ENCODE measurements at places on chromosomes 7 and 10.

DNA sequence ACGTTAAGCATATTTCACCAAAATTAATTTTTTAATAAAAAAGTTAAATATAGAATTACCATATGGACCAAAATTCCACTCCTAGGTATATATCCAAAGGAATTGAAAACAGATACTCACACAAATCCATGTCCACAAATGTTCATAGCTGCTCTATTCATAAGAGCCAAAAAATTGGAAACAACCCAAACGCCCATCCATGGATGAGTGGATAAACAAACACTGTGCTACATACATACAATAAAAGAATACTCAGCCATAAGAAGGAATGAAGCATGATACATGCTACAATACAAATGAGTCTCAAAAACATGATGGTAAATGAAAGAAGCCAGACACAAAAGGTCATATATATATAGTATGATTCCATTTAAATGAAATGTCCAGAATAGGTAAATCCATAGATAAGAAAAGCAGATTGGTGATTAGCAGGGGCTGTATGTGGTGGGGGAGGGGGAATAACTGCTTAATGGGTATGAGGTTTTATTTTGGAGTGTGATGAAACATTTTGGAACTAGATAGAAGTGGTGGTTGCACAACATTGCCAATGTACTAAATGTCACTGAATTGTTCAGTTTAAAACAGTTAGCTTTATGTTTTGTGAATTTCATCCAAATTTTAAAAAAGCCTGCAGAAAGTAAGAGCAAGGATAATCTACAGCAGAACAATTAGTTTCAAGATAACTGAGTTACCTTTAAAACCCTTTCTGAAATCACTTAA lies 101.2 kb upstream of the EFCAB10 start:
- no peak for DNase-seq

DNA sequence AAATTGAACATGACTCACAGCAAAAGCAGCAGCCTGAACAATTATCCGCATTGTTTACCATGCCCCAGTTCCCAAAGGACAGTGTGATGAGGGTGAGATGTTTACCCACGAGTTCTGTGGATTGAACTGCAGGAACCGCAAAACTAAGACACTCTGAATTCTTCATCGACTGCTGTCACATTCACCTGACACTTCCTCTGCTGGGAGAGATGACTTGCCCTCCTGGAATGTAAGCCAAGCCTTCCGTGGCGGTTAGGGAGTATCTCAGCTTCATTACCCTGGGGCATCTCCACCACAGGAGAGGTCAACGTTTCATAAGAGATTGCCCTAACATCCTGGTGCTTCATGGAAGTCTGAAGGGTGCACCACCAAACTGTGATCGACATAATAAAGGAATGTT lies 374.6 kb upstream of the ADARB2 start:
- no peak for DNase-seq

GRCh38 chr10:16363741-16364140 lies 73.1 kb upstream of the PTER start:
- no peak for DNase-seq

DNA sequence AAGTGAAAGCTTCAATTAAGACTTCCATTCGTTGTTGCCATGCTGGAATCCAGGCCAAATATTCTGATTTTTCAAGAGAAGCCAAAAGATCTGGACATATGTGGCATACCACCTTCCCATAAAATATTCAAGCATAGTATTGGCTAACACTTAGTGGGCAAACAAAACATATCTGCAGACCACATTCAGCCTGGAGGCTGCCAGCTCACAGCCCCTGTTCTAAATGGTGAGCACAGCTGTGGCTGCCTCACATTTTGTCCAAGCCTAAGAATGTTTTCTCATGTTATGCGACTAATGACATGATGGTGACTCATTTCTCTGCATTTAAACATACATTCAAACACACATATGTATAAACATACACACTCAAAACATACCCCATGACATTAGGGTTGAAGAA lies 10.6 kb upstream of the CALU start:
- DNase-seq = no peak

DNA sequence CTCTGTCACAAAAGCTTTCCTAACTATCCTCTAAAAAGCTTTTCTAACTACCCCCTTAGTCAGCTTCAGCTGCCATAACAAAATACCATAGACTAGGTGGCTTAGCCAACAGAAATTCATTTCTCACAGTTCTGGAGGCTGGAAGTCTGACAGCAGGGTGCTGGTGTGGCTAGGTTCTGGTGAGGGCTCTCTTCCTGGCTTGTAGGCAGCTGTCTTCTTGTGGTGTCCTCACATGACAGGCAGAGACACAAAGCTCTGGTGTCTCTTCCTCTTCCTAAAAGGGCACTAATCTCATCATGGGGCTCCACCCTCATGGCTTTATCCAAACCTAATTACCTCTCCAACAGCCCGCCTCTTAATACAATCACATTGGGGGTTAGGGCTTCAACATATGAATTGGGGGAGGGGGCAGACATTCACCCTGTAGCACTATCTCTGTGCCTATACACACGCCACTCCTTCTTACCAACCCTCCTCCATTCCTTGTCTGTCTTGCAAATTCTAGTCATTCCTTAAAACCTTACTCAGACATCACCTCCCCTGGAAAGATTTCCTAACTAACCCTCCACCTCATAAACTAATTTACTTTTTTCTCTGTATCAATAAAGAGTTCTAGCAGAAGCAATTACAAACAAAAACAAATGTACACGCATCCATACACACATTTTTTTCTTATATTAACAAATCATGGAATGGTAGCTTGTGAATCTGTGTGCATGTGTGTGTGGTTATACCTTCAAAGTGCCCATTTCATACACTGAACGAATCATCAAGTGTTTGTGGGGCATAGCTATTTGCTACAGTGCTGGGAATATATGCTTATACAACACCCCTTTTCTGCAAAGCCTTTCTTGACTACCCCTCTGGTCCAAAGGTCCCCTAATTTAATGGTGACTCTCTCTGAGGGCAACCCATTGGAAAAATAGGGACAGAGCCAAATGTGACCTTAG lies 26.4 kb downstream of the RHOBTB1 start:
- no peak for DNase-seq

Measured in CD4-positive, alpha-beta T cell treated with Interleukin-2 at 100 ng/mL for 4 hours (primary cell).